ENCODE measurements at places on chromosomes 16 and 17.

DNA sequence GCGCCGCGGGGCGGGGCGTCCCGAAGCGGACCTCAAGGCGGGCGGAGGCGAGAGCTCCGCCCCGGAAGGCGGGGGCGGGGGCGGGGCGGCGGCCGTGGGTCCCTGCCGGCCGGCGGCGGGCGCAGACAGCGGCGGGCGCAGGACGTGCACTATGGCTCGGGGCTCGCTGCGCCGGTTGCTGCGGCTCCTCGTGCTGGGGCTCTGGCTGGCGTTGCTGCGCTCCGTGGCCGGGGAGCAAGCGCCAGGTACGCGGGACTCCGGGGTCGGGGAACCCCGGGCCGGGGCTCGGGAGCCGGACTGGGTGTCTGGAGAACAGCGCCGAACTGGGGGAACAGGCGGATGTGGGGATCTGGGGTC, at the start of gene TNFRSF12A:
Gene TNFRSF12A, plus strand, starts transcription at position 122 of the 357 bp plus-strand sequence. Its CDS starts 30 bp downstream, at position 152.
- DNase-seq = peak; percentile 86

DNA sequence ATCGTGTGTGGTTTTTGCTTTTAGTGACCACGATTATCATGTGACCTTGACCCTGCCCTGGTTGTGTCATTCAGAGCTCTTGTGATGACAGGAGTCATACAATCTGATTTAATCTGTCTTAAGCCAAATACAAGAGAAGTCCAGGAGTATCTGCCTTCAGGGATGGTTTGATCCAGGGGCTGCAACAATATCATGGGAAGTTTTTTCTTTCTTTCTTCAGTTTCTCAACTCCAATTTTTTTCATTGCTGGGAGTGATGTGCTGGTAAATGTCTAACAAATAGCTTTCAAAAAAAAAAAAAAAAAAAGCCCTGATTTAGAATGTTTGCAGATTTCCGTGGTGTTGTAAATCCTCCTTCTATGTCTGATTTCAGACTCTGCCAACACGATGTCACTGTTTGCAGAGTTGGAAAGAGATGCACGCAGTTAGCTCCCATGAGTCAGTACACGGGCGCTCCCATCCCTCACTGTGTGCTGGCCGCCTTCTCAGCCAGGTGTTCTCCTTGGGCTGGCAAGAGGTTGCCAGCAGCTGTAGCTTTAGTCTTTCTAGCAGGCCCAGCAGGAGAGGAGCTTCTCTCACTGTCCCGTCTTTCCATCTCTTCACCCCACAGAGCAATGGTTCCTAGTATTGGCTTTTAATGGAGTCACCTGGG, 229.7 kb downstream of the SNX29 start:
- DNase-seq = no peak

- no peak for DNase-seq
Measured at GRCh38 chr17:6254036-6254435, 180.9 kb downstream of the AIPL1 start.

DNA sequence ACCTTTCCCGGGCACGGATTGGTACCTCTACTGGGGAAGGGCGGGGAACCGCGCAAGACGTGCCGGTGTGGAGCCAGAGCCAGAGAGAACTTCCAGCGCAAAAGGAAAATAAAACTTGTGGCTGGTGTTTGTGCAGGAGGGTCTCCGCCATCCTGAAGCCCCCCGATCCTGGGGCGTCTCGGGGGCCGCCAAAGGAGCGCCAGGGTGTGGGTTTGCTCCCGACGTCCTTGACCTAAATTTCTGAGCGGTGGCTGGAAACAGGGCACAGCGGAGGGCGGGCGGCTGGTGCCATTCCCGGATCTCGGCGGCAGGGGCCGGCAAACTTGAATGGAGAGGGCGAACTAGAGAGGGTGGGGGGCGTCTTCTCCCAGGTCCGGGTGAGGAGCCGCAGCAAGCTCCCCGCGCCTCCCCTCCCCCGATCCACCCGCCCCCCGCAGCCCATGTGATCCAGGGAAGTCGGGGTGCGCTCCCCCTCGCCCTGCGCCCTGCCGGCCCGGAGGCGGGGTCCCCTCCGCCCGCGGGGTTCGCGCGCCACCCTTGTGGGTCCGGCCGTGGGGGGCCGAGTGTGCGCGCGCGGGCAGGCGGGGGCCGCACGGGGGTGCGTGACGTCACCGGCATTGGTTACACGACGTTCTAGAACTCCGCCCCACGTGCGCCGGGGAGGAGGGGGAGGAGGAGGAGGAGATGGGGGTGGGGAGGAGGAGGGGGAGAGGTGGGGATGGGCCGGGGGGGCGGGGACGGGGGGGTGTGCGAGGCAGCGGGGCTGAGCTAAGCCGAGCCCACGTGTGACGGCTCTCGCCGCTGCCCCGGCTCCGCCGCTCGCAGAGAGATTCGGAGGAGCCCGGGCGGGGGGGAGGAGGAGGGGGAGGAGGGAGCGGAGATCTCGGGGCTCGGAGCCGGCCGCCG, at the start of gene MSI2:
Gene MSI2, plus strand, starts transcription at position 748 of the 906 bp plus-strand sequence. CDS start 220 bp downstream, outside the sequence.
- peak; percentile 93 for DNase-seq
